Uterus (tissue), 4 donors: ENCODE measurements at places on chromosomes 4 and X.

GRCh38 chr4:187903700-187904099, 91.9 kb upstream of the ZFP42 start:
- no peak for DNase-seq

DNA sequence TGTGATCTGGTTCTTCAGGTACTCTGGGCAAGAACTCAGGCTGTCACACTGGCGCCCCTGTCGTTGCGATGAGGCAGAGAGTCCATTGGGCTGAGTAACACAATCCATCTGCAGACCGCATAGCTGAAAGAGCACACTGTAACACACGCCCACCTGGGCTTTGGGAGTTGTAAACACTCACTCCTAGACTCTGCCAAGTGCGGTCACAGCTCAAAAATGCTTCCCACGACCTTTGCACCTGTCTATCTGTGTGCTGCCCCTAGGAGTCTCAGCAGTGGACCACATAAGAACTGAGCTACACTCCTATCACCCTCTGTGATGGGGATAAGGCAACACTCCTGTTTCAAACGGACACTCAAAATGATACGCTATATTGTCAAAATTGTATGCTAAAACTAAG, 2028.3 kb downstream of the PCDH7 start:
- DNase-seq = no peak

DNA sequence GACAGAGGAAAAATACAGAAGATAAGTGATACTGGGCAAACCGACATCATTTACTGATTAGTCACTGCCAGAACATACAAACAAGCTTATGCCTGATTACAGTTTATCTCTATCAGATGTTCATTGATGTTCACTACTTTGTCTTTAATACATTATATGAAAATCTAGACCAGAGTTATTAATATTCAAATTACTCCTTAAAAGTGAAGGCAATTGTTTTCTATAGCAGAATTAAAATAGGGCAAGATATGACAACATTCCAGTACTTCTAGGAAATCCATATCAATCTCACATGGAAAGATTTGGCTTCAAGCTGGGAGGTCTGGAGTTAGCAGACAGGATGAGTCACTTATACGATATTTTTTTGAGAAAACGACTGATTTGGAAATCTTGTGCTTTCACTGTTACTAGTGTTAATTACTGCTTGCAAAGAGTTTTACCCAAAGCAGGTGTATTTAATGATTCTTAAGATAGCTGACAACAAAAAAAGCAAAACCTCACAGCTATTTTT, 31.8 kb downstream of the HPGD start:
- DNase-seq = no peak

GRCh38 chr4:5887361-5888221, 5.3 kb downstream of the CRMP1 start:
- no peak for DNase-seq

GRCh38 chr4:88817740-88818139, 120.1 kb upstream of the NAP1L5 start:
- no peak for DNase-seq

DNA sequence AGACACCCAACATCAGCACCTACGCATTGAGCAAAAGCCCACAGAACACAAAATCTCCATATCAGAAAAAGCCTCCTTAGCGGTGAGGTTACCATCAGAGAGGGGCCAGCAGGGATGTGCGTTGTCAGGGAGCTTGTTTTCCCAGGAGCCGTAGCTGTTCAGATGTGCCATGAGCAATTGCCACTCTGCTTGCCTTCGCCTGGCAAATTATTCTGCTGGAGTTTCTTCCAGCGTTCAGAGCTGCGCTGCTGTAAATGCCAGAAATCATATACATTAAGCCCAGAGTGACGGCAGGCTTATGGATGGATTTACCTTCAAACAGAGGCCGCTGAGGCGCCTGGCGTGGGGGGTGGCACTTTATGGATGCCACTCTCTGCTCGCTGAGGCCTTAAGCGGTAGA, 632.3 kb downstream of the BCOR start:
- DNase-seq = no peak
